ENCODE measurements at places on chromosomes 2 and 18.

DNA sequence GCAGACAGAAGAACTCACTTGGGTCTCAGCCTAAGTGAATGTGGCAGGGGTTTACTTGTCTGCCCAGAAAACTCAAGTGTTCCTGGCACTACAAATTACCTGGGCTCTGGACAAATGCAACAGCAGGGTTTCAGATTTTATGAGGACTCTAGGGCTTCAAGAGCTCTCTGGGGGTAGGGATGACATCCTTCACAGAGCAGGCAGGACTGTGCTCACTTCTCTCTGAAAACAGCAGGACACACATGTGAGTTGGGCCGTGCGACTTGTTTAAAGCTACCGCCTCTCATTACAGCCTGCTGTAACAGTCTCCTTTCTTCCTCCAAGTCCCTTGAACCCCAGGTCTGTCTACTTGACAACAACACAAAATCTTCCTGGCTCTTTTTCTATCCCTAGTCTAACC is 212.6 kb downstream of the EN1 start:
- no peak for DNase-seq

GRCh38 chr2:61233581-61233980 is 71.6 kb downstream of the C2orf74 start:
- no peak for DNase-seq

DNA sequence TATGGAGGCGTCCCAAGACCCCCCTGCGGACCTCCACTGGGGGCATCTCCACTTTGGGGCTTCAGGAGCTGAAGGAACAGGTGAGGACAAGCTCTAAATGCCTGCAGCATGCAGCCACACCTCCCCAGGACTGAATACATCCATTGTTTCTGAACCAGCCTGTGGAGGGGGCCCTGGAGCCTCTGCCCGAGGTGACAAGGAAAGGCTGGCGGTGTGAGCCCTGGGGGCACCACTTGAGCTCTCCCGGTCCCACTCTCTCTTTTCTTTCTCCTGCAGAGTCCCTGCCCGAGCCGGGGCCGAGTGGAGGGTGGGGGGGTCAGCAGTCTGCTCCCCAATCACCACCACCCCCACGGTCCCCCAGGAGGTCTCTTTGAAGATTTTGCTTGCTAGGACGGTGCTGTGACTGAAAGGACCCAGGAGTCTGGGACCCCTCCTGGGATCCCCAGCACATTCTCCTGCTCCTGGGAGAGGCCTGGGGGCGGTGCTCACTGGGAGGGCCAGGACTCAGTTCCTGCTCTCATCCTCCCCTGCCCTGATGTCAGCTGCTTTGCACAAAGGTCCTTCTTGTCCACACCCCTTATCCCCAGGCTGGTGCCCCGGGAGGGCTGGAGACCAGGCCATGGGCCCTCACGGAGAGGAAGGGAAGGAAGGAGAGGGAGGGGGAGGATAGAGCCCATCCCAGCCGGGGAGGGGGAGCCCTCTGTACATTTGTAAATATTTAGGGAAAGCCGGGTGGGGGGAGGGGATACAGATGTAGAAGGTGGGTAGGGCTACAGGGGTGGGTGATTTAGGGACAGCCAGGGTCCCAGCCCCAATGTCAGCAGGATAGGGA is 5.7 kb downstream of the CHPF start:
- no peak for DNase-seq

- DNase-seq, result no peak
These were observed 482.0 kb upstream of the DCC start for GRCh38 chr18:51857989-51858388.

DNA sequence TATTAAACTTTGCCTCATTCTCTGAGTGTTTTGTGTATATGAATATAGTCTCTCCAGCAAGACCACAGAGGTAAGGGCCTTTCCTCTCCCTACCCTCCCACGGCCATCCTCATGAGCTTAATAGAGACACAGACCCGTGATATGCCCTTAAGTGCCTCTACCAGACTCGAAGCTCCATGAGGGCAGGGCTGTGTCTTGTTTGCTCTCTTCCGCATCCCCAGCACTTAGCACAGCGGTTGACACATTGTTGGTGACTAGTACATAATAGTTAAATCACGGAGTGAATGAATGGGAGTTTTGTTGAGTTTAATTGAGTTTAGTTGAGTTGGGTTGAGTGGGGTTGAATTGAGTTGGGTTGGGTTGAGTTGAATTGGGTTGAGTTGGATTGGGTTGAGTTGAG is 122.3 kb downstream of the ZFP36L2 start:
- no peak for DNase-seq

Measured in NCI-H460 (cell line).